ENCODE measurements at places on chromosomes 6 and 20.
A peak's percentile ranks its signal among the peaks of the same experiment; 100 is the strongest.

DNA sequence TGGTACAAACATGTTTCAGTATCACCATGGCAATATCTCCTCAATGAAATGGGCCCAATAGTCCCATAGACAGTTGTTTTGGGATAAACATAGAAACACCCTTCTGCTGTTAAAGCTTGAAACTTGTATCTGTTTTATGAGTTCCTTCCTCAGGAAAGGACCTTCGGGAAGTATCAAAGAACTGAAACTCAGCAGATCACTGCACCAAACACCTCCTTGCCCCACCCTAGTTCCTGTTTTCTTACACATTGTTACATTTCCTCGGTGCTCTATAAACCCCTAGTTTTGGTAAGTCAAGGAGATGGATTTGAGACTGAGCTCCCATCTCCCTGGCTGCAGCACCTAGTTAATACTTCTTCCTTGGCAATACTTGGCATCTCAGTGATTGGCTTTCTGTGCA lies 73.8 kb upstream of the ECI2 start:
- DNase-seq = no peak

DNA sequence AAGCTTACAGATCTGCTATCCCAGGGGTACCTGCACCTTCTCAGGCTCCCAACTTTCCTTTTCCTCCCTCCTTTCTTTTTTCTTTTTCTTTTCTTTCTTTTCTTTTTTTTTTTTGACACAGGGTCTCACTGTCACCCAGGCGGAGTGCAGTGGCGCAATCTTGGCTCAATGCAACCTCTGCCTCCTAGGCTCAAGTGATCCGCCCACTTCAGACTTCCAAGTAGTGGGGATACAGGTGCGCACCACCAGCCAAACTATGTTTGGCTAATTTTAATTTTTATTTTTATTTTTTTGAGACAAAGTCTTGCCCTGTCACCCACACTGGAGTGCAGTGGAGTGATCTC lies 36.0 kb downstream of the PIM1 start:
- DNase-seq = no peak

DNA sequence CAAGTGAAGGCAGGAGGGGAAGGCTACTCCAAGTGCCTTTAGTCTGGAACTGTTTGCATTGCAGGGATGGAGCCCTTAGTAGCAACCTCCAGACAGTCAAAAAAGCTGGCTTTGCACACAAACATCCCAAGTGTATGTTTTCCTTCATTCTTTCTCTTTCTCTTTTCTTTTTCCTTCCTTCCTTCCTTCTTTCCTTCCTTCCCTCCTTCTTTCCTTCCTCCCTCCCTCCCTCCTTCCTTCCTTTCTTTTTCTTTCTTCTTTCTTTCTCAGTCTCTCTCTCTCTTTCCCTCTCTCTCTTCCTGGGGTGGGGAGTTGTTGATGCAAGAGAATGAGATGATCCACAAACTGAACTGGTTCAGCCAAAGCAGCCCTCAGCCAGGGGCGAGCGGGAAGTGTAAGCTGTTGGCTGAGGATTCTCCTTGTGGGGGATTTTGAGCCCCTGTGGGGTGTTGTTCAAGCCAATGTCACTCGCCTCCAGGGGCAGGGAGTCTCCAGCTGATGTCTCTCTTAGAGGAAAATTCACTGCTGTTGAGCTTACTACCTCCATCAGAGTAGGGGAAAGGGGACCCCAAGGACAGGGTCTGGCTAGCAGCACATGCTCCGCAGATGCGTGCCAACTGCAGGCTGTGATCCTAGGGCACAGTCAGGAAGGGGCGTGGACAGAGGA lies 11.7 kb downstream of the RSPO4 start:
- no peak for DNase-seq

- DNase-seq = no peak
Observed at GRCh38 chr6:3386374-3386857, 70.4 kb downstream of the SLC22A23 start.

- no peak for DNase-seq
Observed at GRCh38 chr6:156925026-156925425, 147.8 kb downstream of the ARID1B start.

- no peak for DNase-seq
Observed at GRCh38 chr6:113115196-113115595, 741.9 kb upstream of the MARCKS start.

- DNase-seq = peak; percentile 64
Observed at GRCh38 chr6:188821-189655, 103.2 kb upstream of the DUSP22 start.

DNA sequence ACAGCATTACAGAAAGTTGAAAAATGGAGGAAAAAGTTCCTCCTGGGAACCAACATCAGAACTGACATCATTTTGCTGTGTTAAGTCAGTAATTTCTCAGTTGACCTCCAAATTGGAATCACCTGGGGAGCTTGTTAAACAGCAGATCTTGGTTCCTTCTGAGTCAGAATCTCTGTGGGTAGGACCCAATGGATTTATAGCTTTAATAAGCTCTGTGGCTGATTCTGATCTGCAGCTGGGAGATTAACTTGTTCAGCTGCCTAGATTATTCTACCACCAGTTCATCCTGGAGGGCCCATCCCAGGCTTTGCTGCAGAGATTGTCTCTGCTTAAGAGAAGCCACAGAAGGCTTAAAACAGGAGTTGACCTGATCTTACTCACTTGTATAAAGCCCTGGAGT lies 90.7 kb upstream of the POPDC3 start:
- DNase-seq = no peak

DNA sequence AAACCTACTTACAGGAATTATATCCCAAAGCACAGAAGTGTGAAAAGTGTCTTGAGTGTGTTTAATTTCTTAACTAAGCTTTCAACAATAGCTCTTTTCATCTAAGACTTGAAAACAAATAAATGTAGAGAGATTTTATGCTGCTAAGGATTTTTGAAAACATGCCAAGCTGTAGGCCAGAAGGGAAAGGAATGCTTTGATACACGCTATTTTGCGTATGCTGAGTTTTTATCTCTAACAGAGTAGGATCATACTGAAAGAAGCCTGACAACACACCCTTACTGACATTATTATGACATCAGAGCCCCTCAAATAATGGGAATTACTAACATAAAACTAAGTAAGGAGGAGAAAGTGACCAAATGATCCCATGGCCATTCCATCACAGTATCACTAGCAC lies 265.5 kb downstream of the KHDC1L start:
- DNase-seq = no peak

GRCh38 chr6:124879110-124879991 lies 82.9 kb upstream of the RNF217 start:
- DNase-seq = no peak

DNA sequence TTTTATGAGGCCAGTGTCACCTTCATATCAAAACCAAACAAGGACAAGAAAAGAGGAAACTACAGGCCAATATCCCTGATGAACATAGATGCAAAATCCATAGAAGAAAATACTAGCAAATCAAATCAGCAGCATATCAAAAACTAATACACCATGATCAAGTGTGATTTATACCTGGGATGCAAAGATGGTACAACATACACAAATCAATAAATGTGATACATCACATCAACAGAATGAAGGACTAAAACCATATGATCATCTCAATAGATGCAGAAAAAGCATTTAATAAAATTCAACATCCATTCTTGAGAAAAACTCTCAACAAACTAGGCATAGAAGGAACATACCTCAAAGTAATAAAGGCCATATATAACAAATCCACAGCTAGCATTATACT lies 8.1 kb upstream of the GINM1 start:
- DNase-seq = no peak

- no peak for DNase-seq
Observed at GRCh38 chr6:3725145-3726047, 26.1 kb downstream of the PXDC1 start.

DNA sequence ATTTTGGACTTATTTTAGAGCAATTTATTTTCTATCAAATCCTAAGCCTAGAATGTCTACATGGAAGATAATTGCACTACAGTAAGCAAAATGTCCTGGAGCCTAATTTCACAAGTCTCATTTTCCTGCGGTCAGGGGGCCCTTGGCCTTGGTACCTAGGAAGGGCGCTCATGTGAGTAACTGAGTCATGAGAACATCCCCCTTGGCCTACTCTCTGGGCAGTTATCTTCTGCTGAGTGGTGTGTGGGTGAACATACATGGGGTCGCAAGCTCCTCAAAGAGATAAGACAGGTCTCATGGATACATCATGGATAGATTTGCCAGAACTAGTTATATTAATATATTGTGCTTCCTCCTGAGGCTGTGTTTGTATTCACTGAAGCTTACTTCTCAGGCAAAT lies 211.2 kb upstream of the MARCKS start:
- DNase-seq = no peak

- no peak for DNase-seq
Observed at GRCh38 chr6:136501514-136501913, 48.7 kb downstream of the MAP7 start.

DNA sequence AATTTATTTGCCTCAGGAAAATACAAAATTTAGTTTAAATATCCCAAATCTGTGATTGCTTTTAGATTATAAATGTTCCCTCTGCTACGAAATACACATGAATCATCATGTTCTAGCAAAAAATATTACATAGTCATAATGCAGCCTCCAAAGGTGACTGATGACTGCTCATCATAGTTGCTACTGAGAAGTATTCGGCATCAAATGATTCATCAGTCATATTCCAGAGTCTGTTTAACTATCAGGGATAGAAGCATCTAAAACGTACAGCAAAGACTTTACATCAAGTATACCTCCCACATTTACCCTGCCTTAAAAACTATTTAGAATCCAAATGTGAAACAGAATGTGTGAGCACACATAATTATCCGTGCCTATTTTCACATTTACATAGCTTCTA lies 626.0 kb downstream of the CDH26 start:
- DNase-seq = no peak

DNA sequence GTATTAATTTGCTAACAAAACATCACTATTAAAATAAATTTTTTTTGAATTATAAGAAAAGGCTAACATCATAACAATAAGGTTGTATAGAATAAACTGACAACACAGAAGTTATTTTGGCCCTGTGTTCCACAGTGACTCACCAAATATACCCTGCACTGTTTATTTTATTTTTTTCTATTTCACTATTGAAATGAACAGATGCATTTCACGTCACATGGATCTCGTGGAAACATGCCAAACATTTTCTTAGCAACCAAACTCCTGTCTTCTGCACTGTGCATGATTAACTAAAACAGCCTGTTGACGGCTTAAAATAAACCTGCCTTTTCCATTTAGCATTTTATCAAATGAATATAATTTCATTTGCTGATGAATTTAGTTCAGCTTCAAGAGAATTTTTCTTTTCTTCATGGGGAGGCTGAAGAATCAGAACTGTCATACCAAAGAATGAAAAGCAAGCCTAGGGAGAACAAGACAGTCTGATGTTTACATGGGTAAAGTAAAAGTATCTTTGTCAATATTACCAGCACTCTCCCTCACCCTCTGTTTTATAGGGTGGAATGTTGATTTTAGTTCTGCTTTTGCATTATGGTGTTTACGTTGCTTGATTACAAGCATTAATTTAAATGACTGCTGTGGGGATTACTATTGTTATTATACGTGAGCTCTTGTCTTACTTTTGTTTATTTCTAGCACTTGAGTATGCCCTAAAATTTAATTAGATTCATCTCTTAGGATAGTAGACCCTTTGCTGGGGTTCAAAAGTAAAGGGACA lies 115.3 kb downstream of the LCA5 start:
- DNase-seq = no peak

DNA sequence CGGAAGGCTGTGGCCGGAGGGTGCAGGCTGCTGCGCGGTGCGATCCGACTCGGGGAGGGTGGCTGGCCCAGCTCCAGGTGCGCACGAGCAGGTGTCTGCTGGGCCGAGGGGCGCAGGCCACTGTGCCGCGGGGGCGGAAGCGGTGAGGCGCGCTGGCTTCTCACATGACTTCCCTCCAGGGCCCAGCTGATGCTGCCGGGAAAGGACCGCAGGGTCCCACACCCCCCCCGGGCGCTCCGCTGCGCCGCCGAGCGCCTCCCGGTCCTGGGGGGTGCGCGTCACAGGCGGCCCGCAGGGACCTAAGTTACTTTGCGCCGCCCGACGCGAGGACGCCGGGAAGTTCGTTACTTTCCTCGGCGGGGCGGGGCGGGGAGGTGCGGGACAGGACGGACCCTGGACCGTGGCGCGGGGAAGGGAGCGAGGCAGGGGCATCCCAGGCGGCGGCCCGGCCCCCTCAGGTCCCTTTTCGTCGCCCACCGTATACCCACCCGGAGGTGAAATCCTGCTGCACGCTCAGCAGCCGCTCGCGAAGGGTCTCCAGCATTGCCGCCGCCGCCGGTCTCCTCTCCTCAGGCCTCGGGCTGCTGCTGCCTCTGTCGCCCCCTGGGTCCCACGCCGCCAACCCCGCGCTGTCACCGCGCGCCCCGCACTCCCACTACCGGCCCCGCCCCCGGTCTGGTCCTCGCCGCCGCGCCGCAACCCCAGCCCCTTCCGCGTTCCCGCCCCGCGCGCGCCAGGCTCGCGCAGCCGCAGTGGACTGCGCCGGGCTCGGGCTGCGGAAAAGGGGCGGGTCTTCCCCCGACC lies at the start of gene DTNBP1:
TSS of gene DTNBP1 (minus strand) at position 703 of the 804 bp plus-strand sequence. CDS start at position 544, 159 bp downstream.
- DNase-seq = peak; percentile 77

DNA sequence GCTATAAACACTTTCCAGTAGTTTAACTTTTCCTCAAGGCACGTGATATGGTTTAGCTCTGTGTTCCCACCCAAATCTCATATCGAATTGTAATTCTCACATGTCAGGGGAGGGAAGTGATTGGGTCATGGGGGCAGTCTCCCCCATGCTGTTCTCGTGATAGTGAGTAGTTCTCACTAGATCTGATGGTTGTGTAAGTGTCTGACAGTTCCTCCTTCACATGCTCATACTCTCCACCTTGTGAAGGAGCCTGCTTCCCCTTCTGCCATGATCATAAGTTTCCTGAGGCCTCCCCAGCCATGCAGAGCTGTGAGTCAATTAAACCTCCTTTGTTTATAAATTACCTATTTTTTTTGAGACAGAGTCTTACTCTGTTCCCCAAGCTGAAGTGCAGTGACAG lies 127.9 kb downstream of the DTNBP1 start:
- DNase-seq = peak; percentile 6

GRCh38 chr20:46102940-46103339 lies 13.2 kb upstream of the NCOA5 start:
- DNase-seq = no peak

DNA sequence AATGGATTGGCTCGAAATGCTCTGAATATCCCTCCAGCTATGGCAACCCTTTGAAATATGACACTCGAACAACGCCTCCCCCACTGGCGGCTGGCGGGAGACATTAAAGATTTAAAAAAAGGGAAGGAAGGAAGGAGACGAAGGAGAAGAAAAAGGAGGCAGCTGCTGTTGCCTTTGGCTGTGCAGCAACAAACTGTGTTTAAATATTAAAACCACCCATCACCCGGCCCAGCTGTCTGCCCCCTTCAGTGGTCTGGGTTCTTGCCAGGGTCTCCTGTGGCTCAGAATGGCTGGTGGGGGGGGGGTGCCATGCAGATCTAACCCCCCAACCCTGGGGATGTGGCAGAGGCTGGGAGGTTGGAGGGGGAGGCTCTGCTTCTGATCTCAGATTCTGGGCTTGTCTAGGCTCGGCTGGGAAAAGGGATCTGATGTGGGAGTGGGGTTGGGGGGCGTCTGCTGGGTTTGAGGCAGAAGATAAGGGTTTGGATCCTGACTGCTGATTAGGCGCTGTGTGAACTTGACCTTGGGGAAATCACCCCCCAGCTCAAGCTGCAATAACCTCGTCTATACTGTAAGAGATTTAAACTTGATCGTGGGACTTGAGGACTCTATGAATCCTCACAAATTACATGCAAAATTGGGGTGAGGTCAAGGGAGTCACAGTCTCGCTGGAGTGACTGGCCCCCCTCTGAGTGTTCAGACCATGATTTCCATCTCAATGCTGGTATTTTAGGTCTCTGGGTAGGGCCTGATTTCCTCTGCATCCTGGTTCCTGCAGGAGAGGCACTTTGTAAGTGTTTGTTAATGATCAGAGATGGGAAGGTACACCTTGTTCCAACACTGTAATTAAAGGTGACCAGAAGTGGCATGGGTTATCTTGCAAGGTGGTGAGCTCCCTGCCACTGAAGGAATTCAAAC lies 40.3 kb upstream of the BLCAP start:
- DNase-seq = peak; percentile 18
